ENCODE measurements at places on chromosomes 6 and 20.

DNA sequence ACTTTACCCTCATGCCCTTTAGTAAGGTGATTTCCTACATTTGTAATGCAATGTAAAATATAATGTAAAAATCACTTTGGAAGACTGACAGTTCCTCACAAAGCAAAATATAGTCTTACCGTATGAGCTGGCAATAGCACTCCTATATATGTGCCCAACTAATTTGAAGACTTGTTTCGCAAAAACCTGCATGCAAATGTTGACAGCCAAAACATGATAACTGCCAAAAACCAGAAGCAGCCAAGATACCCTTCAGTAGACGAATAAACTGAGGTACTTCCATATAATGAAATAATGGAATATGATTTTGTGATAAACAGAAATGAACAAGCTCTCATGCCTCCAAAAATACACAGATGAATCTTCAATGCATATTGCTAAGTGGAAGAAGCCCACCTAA lies 13.6 kb downstream of the AURKA start:
- no peak for DNase-seq

DNA sequence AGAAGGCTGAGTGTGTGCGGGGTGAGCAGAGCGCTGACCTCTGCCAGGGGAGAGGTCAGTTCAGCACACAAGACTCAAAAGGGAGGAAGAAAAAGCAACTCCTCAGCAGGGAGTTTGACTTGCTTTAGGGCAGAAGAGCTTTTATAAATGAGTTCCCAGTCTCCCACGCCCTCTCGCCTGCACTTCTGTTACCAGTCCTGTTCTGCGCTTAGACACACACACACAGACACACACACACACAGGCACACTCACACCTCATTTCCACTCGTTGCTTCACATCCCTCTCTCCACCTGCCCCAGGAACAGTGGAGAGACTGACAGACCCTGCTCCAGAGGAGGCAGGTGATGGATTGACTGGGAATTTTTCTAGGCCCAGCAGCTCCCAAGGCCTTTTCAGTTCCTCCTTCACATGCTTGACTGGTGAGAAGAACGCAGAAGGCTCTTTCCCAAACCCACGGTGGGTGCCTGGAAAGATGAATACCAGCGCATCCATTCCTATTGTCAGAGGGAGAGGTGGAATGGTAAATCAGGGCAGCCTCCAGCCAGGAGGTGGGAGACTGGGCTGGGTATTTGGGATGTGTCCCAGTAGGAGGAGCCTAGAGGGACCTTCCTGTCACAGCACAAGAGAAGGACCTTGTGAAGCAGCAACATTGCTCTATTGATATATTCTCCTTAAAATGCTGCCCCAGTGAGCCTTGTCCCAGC lies 43.7 kb downstream of the JAG1 start:
- no peak for DNase-seq

- DNase-seq: no peak
These were observed 177.8 kb upstream of the GGTLC1 start for GRCh38 chr20:24166412-24166811.

DNA sequence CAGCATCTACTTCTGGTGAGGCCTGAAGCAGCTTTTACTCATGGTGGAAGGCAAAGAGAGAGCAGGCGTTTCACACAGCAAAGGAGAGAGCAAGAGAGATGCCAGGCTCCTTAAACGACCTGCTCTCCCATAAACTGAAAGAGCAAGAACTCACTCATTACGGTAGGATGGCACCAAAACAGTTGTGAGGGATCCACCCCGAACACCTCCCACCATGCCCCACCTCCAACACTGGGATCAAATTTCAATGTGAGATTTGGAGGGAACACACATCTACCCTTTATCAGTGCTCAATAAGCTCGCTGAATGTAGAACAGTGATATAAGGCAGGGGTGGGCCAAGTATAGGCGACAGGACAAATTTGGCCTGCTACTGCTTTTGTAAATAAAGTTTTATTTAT lies 244.6 kb downstream of the ESR1 start:
- no peak for DNase-seq

- no peak for DNase-seq
These were observed 683.6 kb downstream of the BCKDHB start for GRCh38 chr6:80789912-80790570.

GRCh38 chr20:58756450-58756775 lies 63.8 kb downstream of the NPEPL1 start:
- DNase-seq: no peak

GRCh38 chr6:165557674-165558073 lies 105.4 kb downstream of the PDE10A start:
- DNase-seq: no peak

DNA sequence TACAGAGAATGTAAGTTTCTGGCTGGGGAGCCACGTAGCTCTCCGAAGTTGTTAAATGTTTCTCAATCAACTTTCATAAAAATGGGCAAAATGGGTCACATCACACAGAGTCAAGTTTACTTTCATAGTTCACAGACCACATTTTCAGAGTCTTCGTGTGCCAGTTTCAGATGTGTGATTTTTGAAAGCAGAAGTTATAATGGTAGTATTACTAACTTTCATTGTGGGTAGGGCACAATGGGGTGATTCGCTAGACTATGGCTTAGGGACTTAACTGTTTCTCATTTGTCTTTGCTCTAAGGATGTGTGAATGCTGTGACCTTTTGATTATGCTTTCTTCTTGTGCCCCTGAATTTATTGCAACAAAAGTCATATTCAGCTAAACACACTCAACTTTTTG lies 109.0 kb upstream of the SUPT3H start:
- no peak for DNase-seq

GRCh38 chr6:18183766-18184165 lies 28.5 kb downstream of the KDM1B start:
- peak; percentile 12 for DNase-seq

- DNase-seq: no peak
These were observed 32.5 kb upstream of the SIRPA start for GRCh38 chr20:1862663-1863053.

GRCh38 chr6:44704240-44705150 lies 317.0 kb downstream of the CDC5L start:
- DNase-seq: no peak

DNA sequence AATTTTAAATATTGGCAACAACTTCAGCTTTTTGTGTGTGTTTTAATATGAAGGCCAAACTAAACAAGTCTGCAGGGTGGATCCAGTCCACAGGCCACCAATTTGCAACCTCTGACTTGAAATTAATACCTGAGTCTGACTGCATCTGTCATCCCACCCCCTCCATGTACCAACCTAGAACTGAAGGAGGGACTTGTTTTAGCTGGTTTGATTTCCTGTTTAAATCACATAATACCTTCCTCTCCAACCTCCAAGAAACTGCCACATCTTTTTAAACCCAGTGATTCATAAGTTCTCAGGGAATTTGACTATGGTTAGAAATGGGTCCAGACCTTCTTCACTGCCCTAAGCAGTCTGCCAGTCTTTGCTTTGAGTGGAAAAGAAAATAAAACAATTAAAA lies 21.6 kb downstream of the RNF8 start:
- DNase-seq: no peak

- DNase-seq: no peak
These were observed 184.4 kb downstream of the ERMARD start for GRCh38 chr6:169935861-169936260.

DNA sequence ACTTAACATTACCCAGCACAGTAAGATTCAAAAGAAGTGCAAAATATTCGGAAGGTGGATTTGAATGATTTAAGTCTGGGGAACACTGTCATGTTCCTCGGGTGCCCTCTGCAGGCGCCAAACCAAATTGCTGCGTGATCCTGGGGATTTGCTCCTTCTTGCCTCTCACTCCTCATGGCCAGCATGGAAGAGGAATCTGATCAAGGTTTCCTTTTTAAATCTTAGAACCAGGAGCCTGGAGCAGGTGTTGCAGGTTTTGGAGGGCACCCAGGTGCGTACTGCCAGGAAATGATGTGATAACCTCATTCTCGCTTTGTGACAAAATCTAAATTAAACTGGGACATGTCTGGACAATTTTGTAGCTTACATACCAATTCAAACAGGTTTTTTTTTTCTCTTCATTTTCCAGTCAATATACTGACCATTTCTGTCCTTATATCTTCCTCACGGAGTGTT lies 8.1 kb upstream of the PFDN4 start:
- peak; percentile 60 for DNase-seq

- DNase-seq: no peak
These were observed 490.8 kb downstream of the EPM2A start for GRCh38 chr6:145244349-145245100.

GRCh38 chr6:29651413-29652197 lies 5.3 kb upstream of the MOG start:
- DNase-seq: peak; percentile 67

DNA sequence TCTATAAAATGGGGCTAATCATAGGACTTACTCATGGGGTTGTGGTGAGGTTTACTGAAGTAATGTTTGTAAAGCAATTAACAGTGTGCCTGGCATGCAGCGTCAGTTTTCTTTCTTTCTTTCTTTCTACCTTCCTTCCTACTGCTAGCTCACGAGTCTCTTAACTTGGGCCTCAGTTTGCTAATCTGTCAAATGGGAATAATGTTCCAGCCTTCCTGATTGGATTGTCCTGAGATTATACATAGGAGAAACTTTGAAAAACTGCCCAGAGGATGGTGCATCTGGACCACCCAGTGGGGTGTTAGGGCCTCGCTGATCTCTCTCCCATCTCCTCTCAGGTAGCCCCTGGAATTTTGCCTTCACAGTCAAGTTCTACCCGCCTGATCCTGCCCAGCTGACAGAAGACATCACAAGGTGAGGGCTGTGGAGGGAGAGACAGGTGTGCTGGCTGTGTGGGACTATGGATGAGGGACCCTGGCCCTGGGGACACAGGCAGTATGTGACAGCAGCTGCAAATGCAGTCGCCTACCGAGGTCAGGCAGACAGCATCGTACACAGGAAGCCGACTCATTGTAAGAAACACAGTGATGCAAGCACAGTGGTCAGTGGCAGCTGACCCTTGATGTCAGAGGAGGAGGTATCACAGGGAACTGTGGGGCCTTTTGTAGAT lies 27.5 kb downstream of the EPB41L1 start:
- no peak for DNase-seq

- DNase-seq: no peak
These were observed 429.0 kb downstream of the PREX1 start for GRCh38 chr20:48398506-48399449.

DNA sequence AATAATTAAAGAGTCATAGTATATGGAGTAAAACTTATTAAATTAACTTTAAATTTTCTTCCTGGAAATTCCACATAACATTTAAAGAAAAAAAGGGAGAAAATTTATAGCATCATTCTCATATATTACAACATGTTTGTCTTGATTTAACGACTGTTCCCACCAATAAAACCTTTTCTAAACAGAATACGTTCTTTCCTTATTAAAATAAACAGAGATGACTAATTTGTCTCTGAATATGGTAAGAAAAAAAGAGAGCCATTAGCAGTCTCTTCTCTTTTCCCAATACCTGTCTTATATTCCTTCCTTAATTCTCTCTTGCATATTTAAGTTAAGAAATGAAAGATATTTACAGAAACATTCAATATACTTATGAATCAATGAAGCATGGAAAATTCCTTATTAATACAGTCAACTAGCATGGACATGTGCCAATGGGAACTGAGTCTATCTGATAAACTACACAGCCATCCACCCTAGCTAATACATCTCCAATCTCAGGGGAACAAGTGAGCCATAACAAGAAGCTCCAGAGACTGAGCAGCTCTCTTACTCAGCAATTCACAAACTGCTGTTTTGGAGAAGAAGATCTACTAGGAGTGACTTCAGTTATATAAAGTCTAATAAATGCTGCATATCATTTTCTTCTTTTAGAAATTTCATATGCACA lies 347.1 kb upstream of the MANEA start:
- no peak for DNase-seq

DNA sequence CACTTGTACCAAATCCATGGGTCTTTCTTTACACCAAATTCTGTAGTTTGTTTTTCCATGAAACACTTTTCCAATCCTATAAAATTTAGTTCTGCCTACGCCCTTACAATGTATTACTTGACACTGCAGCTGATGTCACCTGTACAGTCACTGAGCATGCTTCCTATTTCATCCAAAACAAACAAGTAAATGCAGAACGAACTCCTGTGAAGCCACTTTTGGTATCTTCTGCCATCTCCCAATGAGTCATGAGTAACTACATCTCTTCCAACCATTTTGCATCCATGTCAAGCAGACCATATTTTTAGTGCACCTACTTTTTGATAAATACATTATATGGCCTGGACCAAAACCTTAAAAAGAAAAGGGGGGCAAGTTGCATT lies 42.4 kb downstream of the HDDC2 start:
- no peak for DNase-seq

DNA sequence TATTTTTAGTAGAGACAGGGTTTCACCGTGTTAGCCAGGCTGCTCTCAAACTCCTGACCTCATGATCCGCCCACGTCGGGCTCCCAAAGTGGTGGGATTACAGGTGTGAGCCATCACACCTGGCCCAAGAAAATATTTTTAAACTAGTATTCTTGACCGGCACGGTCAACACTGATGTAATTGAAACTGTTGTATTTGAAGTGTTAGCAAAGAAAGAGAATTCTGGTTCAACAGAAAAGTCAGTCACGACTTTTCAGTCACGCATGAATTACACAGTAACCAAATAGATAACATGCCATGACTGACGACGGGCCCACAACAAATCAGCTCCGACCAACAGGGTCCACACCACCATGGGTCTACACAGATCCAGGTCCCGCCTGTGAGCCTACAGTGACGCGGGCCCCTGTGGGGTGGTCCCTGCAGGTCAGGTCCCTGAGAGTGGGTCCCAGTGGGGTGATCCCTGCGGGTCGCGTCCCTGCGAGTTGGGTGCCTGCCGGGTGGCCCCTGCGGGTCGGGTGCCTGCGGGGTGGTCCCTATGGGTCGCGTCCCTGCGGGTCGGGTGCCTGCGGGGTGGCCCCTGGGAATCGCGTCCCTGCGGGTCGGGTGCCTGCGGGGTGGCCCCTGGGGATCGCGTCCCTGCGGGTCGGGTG lies 1.0 kb downstream of the GMEB2 start:
- DNase-seq: no peak

DNA sequence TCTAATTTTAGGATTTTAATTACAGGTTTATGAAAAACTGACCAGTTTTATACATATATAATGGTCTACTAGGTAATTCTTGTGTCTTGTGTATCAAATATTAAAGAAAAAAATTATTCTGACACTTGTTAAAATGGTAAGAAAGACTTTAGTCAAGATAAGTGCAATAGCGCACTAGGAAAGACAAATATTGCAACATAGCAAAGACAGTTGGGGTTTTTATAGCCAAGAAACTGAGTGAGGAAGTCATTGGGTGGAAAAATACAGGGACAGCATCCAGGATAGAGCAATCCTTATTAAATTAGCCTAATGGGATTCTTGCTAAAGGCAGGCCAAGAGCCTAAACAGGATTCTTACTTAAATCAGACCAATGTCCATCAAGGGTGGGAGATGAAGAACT lies 71.1 kb downstream of the ROS1 start:
- no peak for DNase-seq

- no peak for DNase-seq
These were observed 89.4 kb downstream of the SLC16A10 start for GRCh38 chr6:111176760-111177099.
